ENCODE measurements at places on chromosomes 16 and 17.
A peak's percentile ranks its signal among the peaks of the same experiment; 100 is the strongest.

GRCh38 chr17:6179017-6179416, 108.8 kb downstream of the WSCD1 start:
- DNase-seq: no peak

DNA sequence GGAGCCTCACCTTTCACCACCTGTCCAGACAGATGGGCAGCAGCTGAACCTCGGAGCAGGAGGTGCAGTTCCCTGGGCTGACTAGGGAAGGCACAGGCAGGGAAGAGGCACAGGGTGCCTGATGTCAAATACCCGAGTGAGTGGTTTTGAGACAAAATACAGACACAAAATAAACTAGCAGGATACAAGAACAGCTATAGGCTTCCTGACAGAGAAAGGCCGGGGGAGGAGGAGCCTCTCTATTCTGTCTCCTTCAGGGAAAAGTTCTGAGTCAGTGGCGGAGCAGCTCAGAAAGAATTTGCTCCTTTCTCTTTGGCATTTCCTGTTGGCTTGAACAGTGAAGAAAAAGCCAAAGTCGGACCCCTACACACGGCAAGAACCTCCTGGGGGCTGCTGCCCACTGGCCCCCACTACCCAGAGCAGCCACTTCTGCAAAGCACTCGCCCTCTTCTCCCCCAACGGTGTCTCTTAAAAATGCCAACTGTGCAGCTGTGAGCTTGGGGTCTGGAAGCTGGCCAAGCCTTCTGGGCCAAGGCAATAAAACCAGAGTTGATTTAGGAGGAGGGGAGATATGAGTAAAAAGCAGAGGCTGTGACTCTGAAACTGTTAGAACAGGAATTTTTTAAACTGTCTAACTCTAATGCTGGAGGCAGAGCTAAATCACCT, 14.4 kb upstream of the FAAP100 start:
- DNase-seq: no peak

- no peak for DNase-seq
Measured at GRCh38 chr17:57750895-57751294, 5.8 kb upstream of the CCDC182 start.

DNA sequence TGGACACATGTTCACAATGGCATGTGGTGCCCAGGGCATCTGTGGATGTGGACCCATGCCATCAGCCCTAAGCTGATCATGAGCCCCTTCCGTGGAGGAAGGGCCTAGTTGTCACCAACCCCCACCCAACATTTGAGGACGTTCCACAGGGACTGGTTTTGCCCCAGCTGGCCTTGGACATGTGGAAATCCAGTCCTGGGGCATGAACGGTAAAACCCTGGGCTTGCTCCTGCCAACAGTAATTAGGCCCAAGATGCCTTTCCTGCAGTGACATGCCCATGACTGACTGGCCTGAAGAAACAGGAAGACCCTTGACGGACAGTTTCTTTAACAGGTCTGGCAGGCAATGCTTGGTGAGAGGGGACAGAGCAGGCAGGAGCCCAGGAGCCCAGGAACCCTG, 7.7 kb downstream of the TNS4 start:
- no peak for DNase-seq

DNA sequence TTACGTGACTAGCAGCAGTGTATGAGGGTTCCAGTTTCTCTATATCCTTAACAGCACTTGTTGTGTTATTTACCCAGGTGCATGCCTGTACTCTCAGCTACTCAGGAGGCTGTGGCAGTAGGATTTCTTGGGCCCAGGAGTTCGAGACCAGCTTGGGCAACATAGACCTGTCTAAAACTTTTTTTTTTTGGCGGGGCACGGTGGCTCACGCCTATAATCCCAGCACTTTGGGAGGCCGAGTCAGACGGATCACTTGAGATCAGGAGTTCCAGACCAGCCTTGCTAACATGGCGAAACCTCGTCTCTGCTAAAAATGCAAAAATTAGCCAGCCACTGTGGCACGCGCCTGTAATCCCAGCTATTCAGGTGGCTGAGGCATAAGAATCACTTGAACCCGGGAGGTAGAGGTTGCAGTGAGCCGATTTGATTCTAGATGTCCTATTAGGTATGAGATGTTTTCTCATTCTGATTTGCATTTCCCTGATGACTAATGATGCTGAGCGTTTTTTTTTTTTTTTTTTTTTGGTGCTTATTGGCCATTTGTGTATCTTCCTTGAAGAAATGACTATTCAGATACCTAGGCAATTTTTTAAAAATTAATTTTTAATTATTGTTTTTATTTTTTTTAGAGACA, 13.4 kb downstream of the CASC3 start:
- DNase-seq: no peak

GRCh38 chr17:80339118-80339517, 75.8 kb upstream of the ENDOV start:
- no peak for DNase-seq

DNA sequence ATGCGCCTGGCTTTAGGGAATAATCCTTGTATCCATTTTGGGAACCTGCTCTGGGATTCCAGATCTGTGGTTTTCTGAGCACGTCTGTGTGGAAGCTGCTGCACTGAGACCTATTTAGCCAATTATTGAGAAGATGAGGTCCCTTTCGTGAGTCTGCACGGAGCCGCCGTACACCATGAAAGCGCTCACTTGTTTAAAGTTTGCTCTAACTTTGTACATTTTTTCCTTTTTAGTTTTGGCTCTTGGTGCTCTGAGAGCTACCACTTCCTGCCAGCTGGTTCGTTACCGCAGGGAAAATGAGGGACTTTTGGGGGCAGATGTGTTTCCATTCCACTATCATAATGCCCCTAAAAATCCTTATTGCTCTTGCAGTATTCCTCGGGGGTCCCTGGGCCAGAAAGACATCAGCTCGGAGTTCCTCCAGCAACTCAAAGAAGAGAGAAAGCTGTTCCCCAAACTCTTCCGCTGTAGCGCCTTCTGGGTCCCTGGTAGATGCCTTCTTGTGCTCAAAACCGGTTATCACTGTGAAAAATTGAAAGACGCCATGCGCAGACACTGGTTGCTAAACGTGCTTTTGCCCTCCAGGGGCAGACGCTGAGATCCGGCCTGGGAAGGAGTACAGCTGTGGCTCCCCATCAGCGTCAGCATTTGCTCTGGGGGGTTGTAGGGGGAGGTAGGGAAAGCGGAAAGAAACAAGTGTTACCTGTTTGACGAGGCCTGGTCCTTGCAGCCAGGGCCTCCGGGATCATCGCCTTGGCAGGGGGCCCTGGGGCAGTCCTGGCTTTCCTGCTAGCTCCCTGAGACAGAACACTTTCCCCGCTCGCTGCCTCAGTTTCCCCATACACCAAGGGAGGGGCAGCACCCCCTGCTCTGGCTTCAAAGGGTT, 238.1 kb downstream of the MRTFB start:
- no peak for DNase-seq

DNA sequence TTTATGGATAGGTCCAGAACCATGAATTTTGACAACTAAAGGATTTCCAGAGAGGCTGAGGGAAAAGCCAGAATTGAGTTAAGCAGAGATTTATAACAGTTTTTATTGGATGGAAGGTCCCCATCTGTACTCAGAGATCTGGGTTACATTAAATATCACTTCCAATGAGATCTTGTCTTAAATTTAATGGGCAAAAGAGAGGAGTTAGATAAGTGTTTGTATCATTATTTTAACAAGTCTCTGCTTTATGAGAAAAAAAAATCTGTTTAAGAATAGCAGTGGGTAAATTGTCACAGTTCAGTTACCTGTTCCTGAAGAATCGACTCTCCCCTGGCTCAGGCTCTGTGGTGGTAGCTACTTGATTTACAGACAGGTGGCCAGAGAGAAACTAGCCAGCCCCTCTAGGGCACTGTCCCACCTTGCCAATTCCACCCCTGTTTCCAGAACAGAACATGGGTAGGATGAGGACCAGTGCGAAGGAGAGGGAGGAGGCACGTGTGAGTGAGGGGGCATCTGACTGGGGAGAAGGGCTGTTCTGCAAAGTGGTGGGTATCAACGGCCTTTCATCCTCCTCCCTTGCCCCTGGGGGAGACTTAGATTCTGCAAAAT, 22.1 kb upstream of the CRHR1 start:
- no peak for DNase-seq

DNA sequence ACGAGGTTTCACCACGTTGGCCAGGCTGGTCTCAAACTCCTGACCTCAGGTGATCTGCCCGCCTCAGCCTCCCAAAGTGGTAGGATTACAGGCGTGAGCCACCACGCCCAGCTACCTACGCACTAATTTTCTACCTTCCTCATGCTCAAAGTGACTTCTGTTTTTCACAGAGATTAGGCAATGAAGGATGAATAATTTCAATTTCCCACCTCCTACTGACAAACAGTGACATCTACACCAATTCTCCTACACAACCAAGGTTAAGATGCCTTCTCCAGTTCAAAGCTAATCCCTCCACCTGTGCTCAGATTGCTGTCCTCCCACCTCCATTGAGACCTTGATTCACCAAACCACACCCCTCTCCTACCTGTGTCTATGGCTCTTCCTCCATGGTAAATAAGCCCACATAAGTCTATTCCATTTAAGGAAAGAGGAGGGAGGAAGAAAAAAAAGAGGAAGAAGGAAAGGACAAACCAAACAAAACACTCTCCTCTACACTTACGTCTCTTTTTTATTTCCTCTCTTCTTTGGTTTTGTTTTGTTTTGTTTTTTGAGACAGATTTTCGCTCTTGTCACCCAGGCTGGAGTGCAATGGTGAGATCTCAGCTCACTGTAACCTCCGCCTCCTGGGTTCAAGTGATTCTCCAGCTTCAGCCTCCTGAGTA, 5.5 kb upstream of the MED11 start:
- DNase-seq: peak; percentile 92

DNA sequence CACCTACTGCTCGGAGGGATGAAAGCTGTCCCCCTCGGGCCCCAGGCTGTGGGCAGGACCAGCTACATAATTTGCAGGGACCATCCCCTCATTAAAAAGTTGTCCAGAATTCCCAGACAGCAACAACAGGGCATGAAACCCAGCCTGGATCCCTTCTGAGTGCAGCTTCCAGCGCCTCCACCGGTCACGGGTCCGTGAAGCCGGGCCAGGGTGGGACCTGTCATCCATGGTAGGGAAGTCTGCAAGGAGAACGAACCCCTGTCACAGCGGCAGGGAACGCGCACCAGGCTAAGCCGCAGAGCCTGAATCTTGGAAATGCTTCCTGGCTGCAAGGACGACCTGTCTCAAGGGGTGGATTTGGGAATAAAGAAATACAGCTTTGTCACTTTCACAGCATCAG, 214.2 kb downstream of the RBFOX3 start:
- no peak for DNase-seq

DNA sequence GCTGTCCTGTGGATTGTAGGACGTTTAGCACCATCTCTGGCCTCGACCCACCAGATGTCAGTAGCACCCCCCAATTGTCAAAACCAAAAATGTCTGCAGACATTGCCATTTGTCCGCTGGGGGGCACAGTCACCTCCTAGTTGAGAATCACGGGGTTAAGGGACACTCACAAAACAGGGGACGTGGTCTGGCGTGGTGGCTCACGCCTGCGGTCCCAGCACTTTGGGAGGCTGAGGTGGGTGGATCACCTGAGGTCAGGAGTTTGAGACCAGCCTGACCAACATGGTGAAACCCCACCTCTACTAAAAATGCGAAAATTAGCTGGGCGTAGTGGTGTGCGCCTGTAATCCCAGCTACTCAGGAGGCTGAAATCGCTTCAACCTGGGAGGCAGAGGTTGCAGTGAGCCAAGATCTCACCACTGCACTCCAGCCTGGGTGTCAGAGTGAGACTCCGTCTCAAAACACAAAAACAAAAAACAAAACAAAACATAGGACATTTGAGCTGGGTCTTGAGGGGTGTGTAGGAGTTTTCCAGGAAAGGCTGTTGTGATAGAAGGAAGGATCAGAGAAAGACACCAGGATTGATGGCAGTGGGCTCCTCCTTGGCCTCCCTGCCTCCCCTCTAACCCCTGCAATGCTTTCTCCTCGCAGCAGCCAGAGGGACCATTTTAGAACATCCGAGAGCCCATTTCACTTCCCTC, 171.8 kb upstream of the GSE1 start:
- no peak for DNase-seq

- peak; percentile 33 for DNase-seq
Measured at GRCh38 chr16:70529051-70529777, 5.6 kb downstream of the SF3B3 start.

GRCh38 chr17:40309949-40310510, 1.1 kb downstream of the RARA start:
- no peak for DNase-seq

GRCh38 chr17:12789075-12789480, 220 bp upstream of the ARHGAP44 start:
- no peak for DNase-seq

- DNase-seq: no peak
Measured at GRCh38 chr17:28406473-28406814, 432 bp upstream of the SLC46A1 start.

DNA sequence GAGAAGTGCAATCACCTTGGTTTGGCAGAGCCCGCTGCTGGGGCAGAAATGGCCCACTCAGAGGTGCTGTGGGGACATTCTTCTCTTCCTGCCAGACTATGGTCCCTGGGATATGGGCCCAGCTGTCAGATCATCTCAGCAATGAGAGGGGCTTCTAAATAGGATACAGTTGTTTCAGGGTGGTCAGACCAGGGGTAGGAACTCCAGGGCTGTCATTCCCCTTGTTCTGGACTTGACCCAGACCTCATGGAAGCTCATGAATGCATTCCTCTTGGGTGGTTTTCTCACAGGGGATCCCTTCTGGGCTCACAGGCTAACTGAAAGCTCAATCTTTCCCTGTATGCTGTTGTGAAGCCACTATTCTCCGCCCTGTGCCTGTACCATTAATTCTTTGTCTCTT, 347.2 kb downstream of the SLC39A11 start:
- DNase-seq: no peak

DNA sequence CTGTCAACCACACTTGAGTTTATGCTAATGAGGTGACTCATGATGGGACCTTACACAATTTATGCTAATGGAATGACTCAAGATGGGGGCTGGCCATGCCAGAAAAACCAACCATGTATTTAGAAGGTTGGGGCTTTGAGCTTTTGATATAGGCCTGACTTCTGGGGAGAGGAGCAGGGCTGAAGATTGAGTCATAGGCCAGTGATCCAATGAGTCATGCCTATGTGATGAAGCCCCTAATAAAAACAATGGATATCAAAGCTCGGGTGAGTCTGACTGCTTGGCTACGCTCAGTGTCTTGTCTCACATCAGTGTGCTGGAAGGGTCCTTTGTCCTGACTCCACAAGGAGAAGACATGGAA, 7.3 kb downstream of the MFSD6L start:
- DNase-seq: peak; percentile 60

DNA sequence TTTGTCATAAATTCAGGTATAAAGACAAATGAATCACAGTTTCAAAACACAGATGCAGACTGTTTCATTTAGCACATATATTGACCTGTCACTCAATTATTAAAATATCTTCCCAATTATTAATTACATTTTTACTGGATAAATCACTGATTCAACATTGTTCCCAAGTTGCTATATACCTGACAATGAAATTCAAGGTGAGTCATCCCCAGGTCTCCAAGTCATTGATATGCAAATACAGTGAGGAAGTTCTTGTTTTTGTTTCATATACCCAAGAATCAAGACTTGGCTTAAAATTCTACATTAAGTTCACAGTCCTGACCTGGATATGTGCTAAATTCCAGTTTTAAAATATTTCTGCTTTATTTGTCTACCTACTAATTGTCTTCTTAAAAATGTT, 599.3 kb upstream of the PSMD7 start:
- DNase-seq: no peak
